ENCODE measurements at places on chromosomes 6 and 20.

DNA sequence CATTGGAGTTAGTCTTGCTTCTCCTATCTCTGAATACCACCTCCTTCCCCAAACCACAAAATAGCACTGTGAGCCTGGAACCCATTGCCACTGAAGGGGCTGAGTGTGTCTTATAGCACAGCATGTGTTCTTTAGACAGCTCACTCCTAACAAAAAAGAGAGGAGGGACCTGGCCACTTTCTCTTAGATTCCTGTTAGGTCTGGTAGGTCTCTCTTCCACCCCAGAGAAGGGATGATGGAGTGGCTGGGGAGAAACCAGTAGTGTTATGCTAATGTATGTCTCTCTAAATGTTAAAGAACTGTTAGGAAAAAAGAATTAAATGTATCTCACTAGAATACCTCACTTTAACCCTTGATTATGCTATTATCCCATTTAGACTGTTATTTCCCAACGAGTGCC is 340.3 kb downstream of the EPHA7 start:
- DNase-seq: no peak

DNA sequence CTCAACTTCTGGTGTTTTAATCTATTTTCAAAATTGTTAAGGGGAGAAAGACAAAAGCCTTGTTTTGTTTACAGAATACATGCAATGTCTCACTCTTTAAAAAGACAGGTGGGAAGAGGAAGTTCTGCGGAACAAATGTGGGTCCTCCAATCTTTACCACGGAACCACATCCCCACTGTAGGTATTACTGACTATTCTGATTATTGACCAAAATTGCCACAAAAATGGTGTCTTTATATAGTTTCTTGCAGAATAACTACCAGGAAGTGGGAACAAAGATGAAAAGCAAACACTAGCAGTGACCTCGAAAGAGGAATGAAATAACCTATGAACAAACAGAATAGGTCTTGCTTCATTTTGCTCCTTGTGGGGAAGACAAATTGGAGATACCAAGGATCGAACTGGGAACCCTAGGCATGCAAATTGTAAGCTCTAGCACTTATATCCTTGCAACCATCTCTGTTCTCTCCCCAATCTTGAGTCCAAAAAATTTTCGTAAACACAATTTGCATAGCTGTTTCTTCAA is 106.7 kb downstream of the GPX5 start:
- DNase-seq: no peak

DNA sequence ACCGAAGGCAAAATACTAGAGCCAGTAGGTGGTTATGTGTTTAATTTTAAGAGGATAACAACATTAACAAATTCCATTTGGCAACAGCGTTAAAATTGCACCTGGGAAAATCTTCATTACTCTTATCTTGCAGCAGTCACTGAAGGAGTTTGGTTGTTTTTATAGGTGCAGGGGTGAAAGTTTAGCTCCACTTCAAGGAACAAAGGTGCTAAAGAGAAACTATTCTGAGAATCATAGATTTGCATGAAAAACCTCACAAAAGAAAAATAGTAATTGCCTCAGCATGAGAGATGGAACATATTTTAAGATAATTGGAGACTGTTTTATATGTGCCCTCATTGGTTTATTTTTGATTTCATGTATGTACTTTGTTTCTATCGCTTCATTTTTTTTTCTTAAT is 444.4 kb downstream of the UTRN start:
- no peak for DNase-seq

DNA sequence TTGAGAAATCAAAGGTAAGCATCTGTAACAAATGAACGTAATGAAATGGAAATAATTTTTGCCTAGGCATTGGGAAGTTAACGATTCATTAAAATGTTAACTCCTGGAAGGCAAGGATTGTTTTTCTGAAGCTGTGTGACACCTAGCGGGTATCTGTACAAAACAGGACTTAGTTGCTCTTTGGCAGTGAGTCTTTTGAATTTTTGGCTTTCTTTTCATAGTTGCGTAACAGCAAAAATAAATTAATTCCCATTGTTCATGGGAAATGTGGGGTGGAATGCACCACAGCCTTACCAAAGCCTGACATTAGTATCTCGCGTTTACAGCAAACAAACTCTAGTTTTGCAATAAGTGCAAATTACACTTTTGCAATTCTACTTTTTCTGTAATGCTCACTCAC is 92.7 kb upstream of the DTNBP1 start:
- no peak for DNase-seq

GRCh38 chr6:143241111-143241510 is 180.4 kb downstream of the AIG1 start:
- DNase-seq: no peak

DNA sequence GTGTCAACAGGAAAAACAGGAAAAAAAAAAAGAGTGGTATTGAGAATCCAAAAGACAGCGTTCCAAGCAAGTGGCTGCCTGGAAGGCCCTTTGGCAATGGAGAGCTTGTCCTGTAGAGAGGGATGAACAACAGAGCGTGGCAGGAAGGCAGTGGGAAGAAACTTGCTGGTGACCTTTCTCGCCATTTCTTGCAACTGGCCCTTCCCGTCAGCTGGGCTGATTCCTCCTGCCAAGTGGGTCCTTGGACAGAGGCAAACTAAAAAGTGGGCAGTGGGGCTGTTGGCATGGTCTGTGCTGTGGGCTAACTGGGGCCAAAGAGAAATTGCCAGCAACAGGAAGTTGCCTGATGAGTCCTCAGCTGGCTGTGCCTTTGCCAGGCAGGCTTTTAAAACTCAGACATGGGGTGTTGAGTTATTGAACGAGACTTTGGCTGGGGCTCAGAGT is 43.9 kb upstream of the CLDN20 start:
- no peak for DNase-seq
